ENCODE measurements at places on chromosomes 2 and 18. TPM values are rescaled to one million over a fixed set of nuclear protein-coding genes. Genes with fewer than 3 reads are reported as not detected.

DNA sequence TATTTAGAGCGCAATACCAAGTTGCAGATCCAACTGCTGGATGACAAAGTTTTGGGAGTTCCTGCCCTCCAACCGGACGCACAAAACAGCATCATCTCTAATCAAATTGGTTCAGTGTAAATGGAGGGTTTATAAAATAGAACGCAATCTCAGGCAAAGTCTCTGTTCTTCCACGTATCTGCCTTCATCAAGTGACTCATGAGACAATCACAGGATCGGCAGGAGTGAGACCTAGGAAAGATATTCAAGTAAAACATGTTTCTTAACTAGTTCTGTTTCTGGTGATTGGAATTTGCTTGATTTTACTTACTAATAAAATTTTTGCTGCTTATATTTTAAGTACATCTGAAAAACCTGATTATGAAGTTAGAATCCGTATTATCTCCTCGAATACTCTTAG, 7.6 kb downstream of the FZD5 start:
- peaks cover 3% of the 10 kb centered on the region for H3K4me1 ChIP-seq
- no peaks in the 10 kb centered on the region for H3K36me3 ChIP-seq
- H3K27me3 ChIP-seq, result peaks cover 36% of the 10 kb centered on the region
- H3K4me3 ChIP-seq, result no peak overlapping the region

DNA sequence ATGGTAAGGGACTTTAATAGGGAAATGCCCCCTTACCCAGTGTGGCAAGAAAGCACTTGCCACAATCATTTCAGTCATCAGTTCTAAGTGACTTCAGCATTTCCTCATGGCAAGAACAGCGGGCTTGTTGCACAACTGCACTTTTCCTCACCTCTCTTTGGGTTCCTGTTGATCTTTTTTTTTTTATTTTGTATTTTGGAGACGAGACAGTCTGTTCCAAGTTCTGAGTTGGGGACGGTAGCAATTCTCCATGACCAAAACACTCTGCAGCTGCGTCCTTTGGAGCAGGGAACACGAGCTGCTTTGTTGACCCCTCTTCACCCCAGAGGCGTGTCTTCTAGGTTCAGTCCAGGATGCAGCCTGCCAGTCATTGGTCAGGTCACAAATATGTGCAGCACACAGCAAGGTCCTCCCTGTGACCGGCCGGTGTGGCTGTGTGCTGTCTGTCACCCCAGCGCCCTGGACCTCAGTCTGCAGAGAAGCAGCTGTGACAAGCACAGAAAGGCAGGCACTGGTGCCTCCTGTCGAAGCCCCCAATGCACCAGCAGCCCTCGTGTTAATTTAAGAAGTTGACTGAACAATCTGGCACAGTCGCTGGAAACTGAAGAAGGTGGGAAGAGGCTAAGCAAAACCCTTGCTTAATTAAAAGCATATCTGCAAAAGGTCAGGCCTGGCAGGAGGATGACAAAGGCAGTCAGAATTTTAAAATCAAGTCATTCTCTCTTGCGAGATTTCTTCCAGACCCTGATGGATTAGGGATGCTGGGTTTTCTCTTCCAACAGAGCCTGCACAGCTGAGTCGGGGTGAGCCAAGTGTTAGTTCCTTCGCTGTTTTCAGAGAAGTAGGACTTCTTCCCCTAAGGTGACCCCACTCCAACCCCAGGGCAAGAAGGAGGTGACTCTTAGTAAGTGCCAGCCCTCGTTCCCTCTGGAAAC, 96.7 kb upstream of the COPS8 start:
- no peak overlapping the region for H3K4me3 ChIP-seq
- H3K27me3 ChIP-seq, result peaks cover 25% of the 10 kb centered on the region
- no peak for DNase-seq
- H3K4me1 ChIP-seq, result no peaks in the 10 kb centered on the region
- H3K27ac ChIP-seq, result no peak overlapping the region

DNA sequence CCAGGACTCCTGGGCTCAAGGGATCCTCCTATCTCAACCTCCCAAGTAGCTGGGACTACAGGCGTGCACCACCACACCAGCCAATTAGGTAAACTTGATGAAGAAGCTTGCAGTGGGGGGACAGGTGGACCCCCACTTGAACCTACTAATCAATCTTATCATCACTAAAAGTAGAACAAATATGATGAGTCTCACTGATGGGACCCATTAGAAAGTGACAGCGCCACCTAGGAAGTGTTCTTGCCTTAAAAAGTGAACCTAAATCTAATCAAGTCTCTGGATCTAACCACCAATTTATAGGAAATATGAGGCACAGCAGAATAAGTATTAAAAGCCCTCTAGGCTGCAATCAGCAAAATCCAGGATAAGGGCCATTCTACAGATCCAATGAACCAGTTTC, 79.2 kb downstream of the BIN1 start:
- H3K27me3 ChIP-seq, result peaks cover 40% of the 10 kb centered on the region
- H3K4me3 ChIP-seq, result no peak overlapping the region
- H3K4me1 ChIP-seq, result peaks cover 31% of the 10 kb centered on the region
- no peak overlapping the region for H3K27ac ChIP-seq
- no peak for DNase-seq
- H3K36me3 ChIP-seq, result no peaks in the 10 kb centered on the region

DNA sequence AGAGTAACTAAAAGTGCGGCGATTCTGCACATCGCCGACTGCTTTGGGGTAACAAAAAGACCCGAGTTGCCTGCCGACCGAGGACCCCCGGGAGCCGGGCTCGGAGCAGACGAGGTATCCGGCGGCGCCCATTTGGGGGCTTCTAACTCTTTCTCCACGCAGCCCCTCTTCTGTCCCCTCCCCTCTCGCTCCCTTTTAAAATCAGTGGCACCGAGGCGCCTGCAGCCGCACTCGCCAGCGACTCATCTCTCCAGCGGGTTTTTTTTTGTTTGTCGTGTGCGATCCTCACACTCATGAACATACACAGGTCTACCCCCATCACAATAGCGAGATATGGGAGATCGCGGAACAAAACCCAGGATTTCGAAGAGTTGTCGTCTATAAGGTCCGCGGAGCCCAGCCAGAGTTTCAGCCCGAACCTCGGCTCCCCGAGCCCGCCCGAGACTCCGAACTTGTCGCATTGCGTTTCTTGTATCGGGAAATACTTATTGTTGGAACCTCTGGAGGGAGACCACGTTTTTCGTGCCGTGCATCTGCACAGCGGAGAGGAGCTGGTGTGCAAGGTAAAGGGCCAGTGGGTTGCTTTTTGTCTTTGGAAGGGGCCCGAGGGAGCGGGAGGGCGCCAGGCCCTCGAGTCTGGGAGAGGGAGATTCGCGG, 1.4 kb downstream of the TRIB2 start:
- H3K4me3 ChIP-seq, result peak overlapping the region; percentile 84
- DNase-seq, result peak; percentile 44
- peaks cover 63% of the 10 kb centered on the region for H3K4me1 ChIP-seq
- peaks cover 36% of the 10 kb centered on the region for H3K36me3 ChIP-seq
- peak overlapping the region; percentile 72 for H3K27ac ChIP-seq

GRCh38 chr2:230930928-230931555, 6.0 kb upstream of the GPR55 start:
- H3K4me1 ChIP-seq, result peaks cover 17% of the 10 kb centered on the region
- no peak overlapping the region for H3K4me3 ChIP-seq
- peaks cover 8% of the 10 kb centered on the region for H3K36me3 ChIP-seq
- H3K27ac ChIP-seq, result no peak overlapping the region

- peaks cover 13% of the 10 kb centered on the region for H3K4me1 ChIP-seq
- H3K27ac ChIP-seq, result no peak overlapping the region
- peaks cover 53% of the 10 kb centered on the region for H3K27me3 ChIP-seq
- H3K36me3 ChIP-seq, result no peaks in the 10 kb centered on the region
- H3K4me3 ChIP-seq, result no peak overlapping the region
Measured at GRCh38 chr2:71454221-71455010, 1.1 kb downstream of the DYSF start.

- DNase-seq, result peak; percentile 96
- peak within 1 kb of the TSS; percentile 97 for H3K27ac ChIP-seq
- H3K4me1 ChIP-seq, result peaks cover 44% of the 10 kb centered on the region
- peak within 1 kb of the TSS; percentile 95 for H3K4me3 ChIP-seq
- H3K36me3 ChIP-seq, result peaks cover 31% of the 10 kb centered on the region
- peaks cover under 1% of the 10 kb centered on the region for H3K27me3 ChIP-seq
Measured at GRCh38 chr2:86562922-86563649, at the start of gene CHMP3. Gene CHMP3, minus strand, starts transcription at chr2:86563443. Its CDS starts 95 bp downstream, at chr2:86563348.

DNA sequence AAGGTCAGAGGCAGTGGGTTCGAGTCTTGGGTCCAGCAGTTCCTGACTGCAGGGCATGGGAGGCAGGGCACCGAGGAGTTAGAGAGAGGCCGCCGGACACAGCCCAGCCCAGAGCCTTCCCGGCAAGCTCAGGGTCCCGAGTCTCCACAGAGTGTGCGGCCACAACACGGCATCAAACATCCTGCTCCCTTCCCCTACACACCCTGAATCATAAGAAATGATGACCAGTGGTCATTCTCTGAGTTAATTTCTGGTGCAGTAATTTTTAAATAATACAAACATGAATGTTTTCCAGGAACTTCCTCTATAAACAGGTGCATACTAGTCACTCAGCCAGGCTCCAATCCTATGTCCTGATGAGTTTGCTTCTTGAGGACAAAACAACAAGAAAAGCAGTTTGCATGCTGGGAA, 118.0 kb downstream of the PXDN start:
- H3K27me3 ChIP-seq, result no peaks in the 10 kb centered on the region
- H3K4me1 ChIP-seq, result no peaks in the 10 kb centered on the region
- DNase-seq, result no peak
- no peaks in the 10 kb centered on the region for H3K36me3 ChIP-seq
- H3K4me3 ChIP-seq, result no peak overlapping the region

DNA sequence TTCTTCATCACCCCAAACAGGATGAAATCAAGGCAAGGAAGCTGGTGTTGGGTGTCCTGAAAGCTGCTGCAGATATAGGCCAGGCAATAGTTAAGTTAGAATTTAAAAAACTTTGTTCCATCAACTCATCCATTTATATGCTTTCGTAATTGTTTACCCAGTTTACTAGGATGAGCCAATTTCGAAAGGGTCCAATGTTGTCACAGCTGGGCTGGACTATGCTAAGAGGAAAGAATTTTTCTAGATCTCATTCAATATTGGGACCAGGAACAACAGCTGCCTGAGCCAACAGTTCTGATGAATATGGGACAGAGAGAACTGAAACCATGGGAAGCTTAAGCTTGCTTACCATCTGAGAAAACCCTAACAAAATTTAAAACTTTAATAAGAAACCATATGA, 21.6 kb upstream of the SP3 start:
- no peaks in the 10 kb centered on the region for H3K27me3 ChIP-seq
- H3K4me3 ChIP-seq, result no peak overlapping the region
- no peaks in the 10 kb centered on the region for H3K4me1 ChIP-seq

DNA sequence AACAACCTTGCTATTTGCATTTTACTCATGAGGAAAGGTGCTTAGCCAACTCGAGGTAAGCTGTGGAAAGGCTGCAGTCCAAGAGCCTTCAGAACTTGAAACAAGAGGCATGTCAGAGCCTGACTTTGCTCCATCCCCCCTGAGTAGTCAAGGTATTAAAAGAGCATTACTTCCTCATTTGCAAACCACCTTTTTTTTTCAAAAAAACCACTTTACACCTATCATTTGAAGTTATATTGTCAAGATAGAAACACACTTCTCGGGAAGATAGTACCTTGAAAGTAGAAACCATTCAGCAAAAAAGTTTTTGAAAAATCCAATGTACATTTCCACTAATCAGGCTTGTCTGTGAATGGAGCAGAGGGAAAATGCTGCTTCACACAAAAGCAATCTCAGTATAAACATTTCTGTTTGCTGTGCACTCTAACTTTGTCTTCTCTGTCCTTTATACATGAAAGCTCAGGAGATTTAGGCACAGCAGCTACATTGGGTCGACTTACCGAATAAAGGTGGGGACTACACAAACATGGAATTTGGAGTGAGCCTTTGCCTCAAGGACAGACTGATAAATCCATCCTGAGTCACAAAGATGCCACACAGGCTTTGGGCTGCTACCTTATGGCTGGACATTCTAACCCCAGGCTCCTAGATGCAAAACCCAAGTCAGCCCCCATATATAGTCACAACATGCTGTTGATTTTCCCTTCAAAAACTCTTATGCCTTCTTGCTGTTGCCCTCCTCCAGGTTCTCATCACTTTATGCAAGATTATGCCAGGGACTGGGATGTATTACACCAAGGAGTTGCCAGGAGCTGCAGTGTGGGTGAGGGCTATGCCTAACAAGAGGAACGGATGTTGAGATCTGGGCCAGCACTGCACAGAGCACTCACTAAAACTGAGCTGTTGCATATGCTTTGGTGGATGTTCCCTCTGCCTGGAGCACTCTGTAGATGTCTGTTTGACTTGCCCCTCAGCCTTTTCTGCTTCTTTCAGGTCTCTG, 41.4 kb upstream of the EML4 start:
- H3K27me3 ChIP-seq, result no peaks in the 10 kb centered on the region
- H3K4me3 ChIP-seq, result peak overlapping the region; percentile 48
- H3K4me1 ChIP-seq, result peaks cover 92% of the 10 kb centered on the region
- H3K36me3 ChIP-seq, result peaks cover 8% of the 10 kb centered on the region
- DNase-seq, result peak; percentile 45

DNA sequence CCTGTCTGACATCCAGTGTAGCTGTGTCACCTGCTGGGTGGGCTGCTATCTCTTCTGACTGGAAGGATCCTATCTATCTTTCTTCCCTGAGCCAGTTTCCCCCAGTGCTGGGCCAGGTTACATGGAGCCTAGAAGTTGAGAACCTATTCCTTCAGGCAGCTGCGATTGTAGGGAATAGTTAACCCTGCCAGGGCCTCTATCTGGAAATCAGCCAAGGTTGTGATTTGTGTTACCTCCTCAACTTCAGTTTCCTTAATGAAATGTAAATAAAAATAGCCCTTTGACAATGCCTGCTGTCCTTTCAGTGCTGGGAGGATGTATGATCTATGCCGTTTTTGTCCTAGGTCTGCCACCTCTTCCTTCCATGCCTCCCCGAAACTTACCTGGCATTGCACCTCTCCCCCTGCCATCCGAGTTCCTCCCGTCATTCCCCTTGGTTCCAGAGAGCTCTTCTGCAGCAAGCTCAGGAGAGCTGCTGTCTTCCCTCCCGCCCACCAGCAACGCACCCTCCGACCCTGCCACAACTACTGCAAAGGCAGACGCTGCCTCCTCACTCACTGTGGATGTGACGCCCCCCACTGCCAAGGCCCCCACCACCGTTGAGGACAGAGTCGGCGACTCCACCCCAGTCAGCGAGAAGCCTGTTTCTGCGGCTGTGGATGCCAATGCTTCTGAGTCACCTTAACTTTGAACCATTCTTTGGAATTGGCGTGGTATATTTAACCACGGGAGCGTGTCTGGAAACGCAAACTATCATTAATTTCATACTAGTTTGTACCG, 36.6 kb downstream of the GORASP2 start:
- no peaks in the 10 kb centered on the region for H3K27me3 ChIP-seq
- H3K4me3 ChIP-seq, result no peak overlapping the region
- H3K36me3 ChIP-seq, result peaks cover 50% of the 10 kb centered on the region
- no peaks in the 10 kb centered on the region for H3K4me1 ChIP-seq
- no peak for DNase-seq
- no peak overlapping the region for H3K27ac ChIP-seq

GRCh38 chr2:216370961-216371712, 1.1 kb downstream of the MARCHF4 start:
- no peaks in the 10 kb centered on the region for H3K36me3 ChIP-seq
- H3K4me3 ChIP-seq, result no peak overlapping the region
- H3K27ac ChIP-seq, result no peak overlapping the region
- DNase-seq, result no peak
- peaks cover 65% of the 10 kb centered on the region for H3K27me3 ChIP-seq
- H3K4me1 ChIP-seq, result peaks cover 13% of the 10 kb centered on the region

Gene LRRFIP1
- 248 TPM for total RNA-seq

Gene CCDC102B
- total RNA-seq, result 1.0 TPM
